ENCODE measurements at places on chromosomes 13 and 19. TPM values are rescaled to one million over a fixed set of nuclear protein-coding genes. Genes with fewer than 3 reads are reported as not detected.

- no peak overlapping the region for H3K27ac ChIP-seq
- DNase-seq: no peak
These were observed 7.0 kb upstream of the HIPK4 start for GRCh38 chr19:40396886-40397567.

GRCh38 chr13:114002771-114003321 is 29.0 kb upstream of the C13orf46 start:
- no peaks in the 10 kb centered on the region for H3K4me1 ChIP-seq
- no peak overlapping the region for H3K4me3 ChIP-seq
- no peak overlapping the region for H3K27ac ChIP-seq
- DNase-seq: no peak
- H3K27me3 ChIP-seq: no peaks in the 10 kb centered on the region

DNA sequence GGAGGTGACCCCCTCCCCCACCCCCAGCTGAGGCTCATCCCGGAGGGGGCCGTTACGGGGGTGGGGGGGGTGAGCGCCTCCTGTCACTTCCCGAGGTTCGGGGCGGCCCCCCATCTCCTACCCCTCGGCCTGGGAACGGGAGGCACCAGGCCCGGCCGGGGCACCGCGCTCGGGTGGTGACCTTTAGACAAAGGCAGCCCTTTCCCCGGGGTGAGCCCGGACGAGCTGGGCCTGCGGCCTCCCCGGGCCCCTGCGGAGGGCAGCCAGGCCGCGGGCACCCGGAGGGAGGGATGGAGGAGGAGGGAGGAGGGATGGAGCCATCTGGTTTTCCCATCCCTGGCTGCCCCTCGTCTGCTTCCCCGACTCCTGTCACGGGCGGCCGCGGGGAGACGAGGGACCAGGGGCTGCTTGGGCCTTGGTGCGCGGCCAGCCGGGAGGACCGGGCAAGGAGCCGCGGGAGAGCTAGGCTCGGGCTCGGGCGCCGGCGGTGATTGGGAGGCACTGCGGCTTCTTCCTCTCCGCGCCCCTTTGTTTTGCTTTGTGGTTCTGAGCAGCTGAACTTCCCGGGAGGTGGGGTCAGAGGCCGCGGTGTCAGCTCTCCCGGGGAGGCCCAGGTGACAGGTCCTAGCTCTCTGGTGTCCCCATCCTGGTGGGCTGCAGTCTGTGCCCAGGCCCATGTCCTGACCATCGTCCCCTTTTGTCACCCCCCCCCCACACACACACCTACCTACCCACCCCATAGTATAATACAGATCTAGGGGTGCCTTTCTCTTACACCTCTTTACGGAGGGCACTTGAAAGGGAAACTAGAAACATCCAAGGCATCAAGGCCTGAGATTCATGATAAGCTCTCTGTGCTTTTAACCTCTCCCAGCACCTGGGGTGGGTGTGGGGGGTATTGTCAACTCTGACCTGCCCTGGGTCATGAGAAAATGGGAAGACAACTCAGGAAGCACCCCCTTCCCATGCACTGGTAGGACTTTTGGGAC is 1.3 kb downstream of the BICRA start:
- peak overlapping the region; percentile 99 for H3K27ac ChIP-seq
- no peaks in the 10 kb centered on the region for H3K36me3 ChIP-seq
- no peaks in the 10 kb centered on the region for H3K27me3 ChIP-seq
- DNase-seq: peak; percentile 58
- no peak overlapping the region for H3K4me3 ChIP-seq

DNA sequence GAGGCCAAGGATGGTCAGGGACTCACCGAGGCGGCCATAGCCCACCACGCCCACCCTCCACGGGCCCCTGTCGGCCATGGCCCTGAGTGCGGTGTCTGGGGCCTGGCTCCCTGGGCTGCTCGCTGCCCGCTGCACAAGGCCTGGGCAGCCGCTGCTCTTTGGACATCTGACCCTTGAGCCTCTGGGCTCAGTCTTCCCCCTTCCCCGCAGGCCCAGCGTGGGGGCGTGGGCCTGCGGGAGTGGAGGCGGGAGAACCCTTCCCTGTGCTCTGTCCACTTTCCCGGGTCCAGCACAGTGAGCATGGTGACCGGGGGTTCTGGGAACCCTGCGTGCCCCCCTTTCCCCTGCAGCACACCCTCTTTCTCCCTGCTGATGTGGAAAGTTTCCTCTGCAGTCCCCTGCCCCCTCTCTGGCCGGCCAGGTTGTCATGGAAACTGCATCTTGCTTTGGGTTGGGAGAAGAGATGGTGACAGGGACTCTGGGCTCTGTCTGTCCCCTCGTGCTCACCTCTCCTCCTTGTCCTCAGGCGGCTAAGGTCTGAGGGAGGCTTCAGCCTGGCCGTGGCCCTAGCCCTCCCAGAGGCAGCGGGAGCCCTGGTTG is at the start of gene ASPDH:
TSS of gene ASPDH (minus strand) at position 168 of the 600 bp plus-strand sequence. CDS start at position 78, 90 bp downstream.
- no peak within 1 kb of the TSS for H3K4me3 ChIP-seq
- H3K27me3 ChIP-seq: no peaks in the 10 kb centered on the region
- H3K4me1 ChIP-seq: peaks cover 8% of the 10 kb centered on the region

DNA sequence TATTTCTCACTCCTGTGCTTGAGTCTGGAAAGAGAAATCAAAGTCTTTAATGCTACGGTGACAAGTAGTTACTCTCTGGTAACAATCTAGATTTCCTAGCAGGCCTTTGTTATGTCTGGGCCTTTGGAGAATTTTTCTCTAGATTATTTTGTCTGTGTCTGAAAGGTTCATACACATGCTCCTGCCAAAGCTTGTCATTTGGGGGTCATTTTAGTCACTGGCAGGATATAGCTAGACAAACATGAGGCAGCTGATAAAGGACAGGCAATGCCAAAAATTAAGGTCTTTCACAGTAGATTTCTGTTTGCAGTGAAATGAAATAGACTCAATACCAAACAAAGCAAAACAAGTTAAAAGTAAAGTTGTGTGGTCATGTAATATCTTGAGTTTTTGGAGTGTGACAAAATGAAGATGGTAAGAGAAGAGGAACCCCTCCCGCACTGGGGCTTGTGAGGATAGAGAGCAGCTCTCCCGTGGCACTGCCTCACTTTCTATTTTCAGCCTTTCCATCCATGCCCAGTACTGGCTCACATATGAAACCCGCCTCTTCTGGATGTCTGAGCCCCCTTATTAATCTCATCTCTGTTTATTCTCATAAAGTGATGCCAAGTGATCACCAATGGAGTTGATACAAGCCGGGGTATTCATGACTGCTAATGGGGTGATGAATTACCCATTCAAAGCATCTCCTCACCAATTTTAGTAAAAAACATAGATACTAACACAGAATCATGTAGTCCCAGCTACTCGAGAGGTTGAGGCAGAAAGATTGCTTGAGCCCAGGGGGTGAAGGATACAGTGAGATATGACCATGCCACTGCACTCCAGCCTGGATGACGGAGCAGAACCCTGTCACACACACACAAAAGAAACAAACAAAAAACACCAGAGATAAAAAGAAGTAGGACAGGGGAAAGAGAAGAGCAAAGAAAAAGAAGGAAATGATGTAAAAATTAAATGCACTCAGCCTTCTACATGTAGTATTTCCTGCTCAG is 389.3 kb downstream of the FGF14 start:
- no peak for DNase-seq
- H3K27ac ChIP-seq: no peak overlapping the region
- no peaks in the 10 kb centered on the region for H3K27me3 ChIP-seq
- no peaks in the 10 kb centered on the region for H3K36me3 ChIP-seq
- H3K4me1 ChIP-seq: no peaks in the 10 kb centered on the region

- DNase-seq: peak; percentile 64
- H3K4me3 ChIP-seq: no peak overlapping the region
- no peak overlapping the region for H3K27ac ChIP-seq
- no peaks in the 10 kb centered on the region for H3K36me3 ChIP-seq
- peaks cover 11% of the 10 kb centered on the region for H3K27me3 ChIP-seq
These were observed 16.1 kb downstream of the TTYH1 start for GRCh38 chr19:54431255-54431838.

- H3K27ac ChIP-seq: no peak overlapping the region
- no peak overlapping the region for H3K4me3 ChIP-seq
- H3K36me3 ChIP-seq: no peaks in the 10 kb centered on the region
- no peaks in the 10 kb centered on the region for H3K27me3 ChIP-seq
- no peaks in the 10 kb centered on the region for H3K4me1 ChIP-seq
These were observed 167.7 kb downstream of the SPRY2 start for GRCh38 chr13:80173224-80173623.

GRCh38 chr13:21181671-21182070 is 5.2 kb downstream of the MRPL57 start:
- peaks cover 12% of the 10 kb centered on the region for H3K4me1 ChIP-seq
- H3K4me3 ChIP-seq: no peak overlapping the region
- no peak overlapping the region for H3K27ac ChIP-seq
- no peaks in the 10 kb centered on the region for H3K27me3 ChIP-seq
- H3K36me3 ChIP-seq: no peaks in the 10 kb centered on the region

The POSTN gene
- polyA plus RNA-seq: 9.1 TPM

The PKN1 gene
- polyA plus RNA-seq: 27.5 TPM

Data from adrenal gland (tissue), 19 donors.